NCI-H1092 treated with DMSO at 0.1 percent for 48 hours (cell line): ENCODE measurements at places on chromosomes 3 and 15.

- no peak for DNase-seq
These were observed 194.4 kb downstream of the MEIS2 start for GRCh38 chr15:36905908-36906307.

GRCh38 chr3:149004622-149005021 lies 13.3 kb downstream of the GYG1 start:
- peak; percentile 86 for DNase-seq

DNA sequence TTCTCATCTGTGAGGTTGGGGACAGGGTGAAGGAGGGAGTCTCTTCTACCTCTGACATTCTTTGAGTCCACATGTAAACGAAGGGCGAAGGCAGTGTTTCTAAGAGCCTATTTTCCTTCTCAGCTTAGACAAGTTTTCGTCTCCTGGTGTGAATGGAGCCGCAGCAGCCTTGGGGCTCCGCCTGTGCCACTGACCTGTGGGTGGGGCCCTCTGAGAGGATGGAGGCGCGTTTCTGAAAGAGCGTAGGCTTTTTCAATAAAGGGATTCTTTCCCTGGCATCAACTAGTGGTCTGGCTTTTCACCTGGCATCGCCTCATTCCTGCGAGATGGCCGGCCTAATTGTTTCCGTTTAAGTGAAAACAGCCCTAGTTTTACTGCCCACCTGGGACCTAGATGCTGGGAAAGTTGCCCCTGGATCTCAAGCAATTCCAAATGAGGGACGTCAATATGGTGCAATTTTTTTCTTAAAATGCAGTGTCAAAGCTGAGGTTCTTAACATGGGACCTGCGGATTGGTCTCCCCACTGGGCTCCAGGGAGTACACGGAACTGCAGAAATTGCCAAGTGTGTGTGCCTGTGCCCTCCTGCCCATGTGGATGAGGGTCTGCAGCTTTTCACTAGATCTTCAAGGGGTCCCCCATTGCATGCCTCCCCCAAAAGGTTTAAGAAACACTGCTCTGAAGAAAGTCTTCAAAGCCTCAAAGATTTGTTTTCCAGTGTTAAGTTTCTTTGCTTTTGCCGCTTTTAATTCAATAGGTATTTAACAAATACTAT lies 958 bp downstream of the GLDN start:
- DNase-seq: no peak

GRCh38 chr15:31484986-31485385 lies 158.4 kb downstream of the KLF13 start:
- no peak for DNase-seq

DNA sequence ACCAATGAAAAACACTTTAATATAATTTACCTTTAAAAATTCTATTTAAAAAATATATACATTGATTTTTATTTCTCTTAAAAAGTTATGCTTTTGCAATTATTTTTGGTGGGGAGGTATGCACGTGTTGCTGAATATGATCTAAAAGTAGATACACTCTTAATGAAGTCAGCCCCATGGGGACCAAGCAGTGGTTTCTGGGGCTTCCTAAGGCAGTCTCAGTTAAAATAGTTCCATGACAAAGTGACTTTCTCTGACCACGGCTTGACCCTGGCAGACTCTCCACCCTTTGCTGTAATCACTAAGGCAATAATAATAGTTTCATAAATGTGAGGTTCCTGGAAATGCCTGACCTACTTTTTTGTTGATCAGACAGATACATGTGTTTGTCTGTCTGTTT lies 50.4 kb downstream of the CCR4 start:
- DNase-seq: no peak

GRCh38 chr3:58628823-58629562 lies 37.6 kb downstream of the FAM3D start:
- DNase-seq: peak; percentile 33

- no peak for DNase-seq
These were observed at the start of gene ABI3BP for GRCh38 chr3:100993309-100993708. Gene ABI3BP, minus strand, starts transcription at chr3:100993421. Its CDS starts 37 bp downstream, at chr3:100993384.

GRCh38 chr15:68479870-68480269 lies 47.9 kb upstream of the ITGA11 start:
- DNase-seq: no peak

- DNase-seq: no peak
These were observed 45.1 kb upstream of the FGD5 start for GRCh38 chr3:14773691-14774128.

- no peak for DNase-seq
These were observed 94.2 kb upstream of the PSMD6 start for GRCh38 chr3:64117483-64117882.

DNA sequence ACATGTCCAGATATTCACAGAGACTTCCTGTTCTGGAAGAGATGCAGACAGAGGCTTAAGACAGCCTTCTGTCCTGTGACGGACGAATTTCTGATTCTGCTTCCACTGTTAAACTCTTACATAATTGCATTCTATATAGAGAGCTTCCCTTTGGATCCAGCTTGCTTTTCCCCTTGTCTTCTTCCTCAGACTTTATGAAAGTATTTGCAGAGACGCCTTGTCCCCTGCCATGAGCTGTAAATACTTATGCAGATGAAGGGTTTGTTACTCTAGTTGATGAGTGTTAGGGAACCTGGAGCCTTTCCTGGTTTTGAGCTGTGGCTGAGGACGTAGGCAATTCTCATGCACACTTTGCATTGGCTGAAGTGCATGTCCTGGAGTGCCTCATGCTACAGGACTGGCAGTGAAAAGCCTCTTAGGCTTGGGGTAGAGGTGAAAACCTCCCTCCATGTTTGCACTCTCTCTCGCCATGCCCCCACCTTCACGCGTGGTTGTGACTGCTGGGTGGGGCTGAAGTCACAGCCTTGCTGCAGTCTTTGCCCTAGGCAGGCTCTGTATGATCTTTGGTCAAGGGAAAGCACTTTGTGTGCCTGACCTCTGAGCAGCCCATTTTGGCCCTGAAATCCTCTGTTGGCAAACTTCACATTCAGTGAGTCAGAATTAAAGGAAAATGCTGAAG lies 286.6 kb downstream of the PTPRG start:
- DNase-seq: no peak

DNA sequence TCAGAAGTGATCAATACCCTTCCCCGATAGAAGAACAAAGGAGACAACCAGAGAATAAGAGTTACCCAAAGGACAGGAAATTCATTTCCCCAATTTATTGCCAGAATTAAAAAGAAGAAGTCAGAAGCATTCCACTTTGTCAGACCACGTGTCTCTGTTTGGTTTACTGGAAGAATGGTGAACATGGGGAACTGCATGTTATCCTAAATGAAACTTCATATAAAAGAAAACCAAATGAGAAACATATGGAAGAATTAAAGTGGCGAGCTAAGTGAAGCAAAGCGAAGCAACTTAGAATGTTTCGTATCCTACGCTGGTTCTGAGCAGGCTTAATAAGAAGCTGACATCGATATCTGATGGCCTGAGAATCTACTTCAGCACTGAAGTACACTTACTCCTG lies 190.7 kb downstream of the MAGI1 start:
- DNase-seq: no peak

GRCh38 chr15:74502301-74502700 lies 38.7 kb upstream of the ARID3B start:
- DNase-seq: no peak

GRCh38 chr3:115141033-115141757 lies 5.9 kb downstream of the ZBTB20 start:
- DNase-seq: no peak

- DNase-seq: no peak
These were observed 50.2 kb upstream of the ABHD10 start for GRCh38 chr3:111928613-111929012.

DNA sequence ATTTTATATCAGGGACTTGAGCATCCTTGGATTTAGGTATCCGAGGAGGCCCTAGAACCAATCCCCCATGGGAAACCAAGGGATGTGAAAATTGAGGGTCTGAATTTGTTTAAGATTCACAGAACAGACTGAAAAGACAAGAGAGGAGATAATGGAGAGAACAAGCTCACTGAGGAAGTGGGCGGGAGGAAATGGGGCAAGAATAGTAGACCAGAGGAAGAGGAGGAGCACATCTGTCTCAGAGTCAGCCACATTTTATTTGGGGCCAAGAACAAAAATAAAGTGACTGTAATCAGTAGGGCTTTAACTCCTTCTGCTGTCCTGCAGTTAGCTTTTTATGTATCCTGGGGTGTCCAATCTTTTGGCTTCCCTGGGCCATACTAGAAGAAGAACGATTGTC lies 63.8 kb downstream of the BLM start:
- no peak for DNase-seq

DNA sequence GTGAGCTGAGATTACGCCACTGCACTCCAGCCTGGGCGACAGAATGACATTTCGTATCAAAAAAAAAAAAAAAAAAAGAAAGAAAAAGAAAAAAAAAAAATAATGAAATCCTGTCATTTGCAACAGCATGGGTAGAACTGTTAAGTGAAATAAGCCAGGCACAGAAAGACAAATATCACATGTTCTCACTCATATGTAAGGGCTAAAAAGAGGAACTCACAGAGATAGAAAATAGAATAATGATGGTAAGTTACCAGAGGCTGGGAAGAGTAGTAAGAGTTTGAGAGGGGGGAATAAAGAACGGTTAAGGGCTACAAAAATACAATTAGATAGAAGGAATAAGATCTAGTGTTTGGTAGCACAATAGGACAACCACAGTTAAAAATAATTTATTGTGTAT lies 19.7 kb downstream of the DENND6A start:
- DNase-seq: no peak

DNA sequence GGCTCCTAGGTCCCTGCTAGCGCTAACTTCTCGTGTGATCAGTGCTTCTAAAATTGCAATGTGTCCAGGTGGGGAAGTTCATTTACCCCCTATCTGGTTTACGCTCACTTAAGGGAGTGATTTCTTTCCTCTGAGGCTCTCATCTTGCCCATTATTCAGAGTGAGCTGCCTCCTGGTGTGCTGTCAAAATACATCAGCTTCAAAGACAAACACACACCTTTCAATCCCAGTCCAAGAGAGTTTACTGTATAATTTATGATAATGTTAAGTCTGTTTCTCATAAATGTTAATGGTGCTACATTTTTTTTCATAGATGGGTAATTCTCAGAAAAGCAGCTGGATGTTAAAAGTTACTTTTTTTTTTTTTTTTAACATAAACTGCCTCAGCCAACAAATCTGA lies 112.3 kb downstream of the RORA start:
- peak; percentile 40 for DNase-seq

DNA sequence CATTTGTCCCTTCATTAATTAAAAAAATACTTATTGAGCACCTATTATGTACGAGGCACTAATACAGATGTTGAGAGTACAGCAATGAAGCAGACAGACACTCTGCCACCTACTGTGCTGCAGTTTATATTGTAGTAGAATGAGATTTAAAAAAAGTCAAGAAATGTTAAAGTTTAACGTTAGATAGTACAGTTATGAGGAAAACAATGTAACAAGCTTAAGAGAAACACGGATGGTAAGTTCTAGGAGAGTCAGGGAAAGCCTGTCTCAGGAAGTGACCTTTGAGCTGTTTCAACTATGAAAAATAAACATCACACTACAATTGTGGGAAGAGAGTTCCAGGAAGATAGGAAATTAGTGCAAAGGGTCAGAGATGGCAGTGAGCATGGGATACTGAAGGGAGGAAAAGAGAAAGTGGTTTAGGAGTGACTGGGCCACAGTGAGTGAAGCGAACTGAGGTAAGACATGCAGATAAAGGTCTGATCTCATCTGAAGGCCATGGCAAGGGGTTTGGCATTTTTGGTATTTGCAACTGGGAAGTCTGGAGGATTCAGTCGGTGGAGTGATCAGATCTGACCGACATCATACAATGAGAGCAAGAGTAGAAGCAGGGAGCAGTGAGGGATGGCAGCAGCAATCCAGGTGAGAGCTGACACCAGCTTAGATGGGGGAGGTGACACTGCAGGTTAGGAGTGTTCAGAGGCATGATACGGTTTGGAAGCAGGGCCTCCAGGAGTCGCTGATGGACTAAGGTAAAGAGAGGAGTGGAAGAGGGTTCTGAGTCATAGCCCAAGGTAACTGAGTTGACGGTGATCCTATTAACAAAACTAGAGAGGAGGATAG lies 28.5 kb downstream of the PLSCR4 start:
- DNase-seq: no peak

- no peak for DNase-seq
These were observed 31.9 kb upstream of the RPP14 start for GRCh38 chr3:58274027-58274614.

DNA sequence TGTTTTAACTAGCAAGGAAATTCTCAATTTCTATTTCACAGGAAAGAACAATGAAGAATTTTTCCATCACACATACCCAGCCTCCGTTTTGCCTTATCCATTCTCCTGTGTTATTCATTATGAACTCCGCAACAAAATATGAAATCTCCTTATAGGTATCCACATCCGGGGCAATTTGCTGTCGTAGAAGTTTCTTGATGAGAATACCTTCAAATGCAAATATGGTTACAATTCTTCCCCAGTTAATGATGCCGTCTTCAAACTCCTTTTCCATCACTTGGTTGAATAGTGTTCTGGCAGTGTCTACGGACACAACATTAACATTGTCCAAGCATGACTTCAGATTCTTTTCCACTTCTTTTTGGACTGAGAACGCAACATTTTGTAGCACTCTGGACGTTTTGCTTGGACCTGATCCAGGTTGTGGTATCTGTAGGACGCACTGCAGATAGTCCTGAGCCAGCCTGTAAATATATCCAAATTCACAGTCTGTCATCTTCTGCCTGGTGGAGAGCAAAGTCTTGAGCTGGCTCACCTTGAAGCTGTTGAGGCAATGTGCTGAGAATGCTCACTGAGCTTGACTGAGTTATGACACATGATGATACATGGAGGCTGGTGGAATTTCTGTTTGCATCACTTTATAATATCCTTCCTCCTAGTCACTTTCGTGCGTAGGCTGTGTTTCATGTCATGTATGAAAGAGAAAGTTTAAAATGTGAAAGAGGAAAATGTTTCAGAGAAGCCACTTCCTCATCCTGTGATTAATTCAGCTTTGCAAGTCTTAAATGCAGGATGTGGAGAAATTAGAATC lies at the start of gene BCL2A1:
Gene BCL2A1 (minus strand): TSS at position 573 of the 811 bp plus-strand sequence. CDS start 77 bp downstream, at position 496.
- no peak for DNase-seq

GRCh38 chr3:116034794-116035193 lies 410.5 kb downstream of the LSAMP start:
- peak; percentile 71 for DNase-seq

DNA sequence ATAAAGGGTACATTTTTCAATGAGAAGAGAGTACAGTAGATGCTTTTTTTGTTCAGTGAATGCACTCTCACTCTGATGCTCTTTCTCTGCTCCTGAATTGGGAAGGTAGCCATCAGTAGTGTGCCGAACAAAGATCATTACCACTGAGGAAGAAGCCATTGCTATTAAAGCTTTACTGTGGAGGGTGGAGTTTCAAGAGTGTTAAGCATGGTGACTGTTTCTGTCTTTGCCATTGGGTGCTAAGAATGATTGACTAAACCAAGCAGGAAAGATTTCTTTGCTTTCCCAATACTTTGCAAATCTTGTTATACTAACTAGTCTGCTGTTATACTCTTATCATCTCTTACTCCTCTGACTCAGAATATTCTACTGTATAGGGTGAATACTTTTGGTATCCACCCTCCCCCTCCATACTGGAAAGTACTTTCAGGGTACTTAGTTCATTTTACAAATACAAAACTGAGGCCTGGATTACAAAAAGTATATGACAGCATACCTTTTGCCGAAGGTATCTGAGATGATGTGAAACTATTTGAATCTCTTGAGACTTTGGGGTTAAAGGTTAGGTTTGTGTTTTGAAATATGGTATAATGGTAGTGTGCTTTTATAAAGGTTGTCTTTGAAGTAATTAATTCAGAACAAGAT lies 1.7 kb downstream of the RAB11A start:
- no peak for DNase-seq

GRCh38 chr15:50676799-50677483 lies 9.7 kb downstream of the TRPM7 start:
- DNase-seq: no peak

- DNase-seq: no peak
These were observed 87.6 kb upstream of the ACKR4 start for GRCh38 chr3:132509506-132509905.

- DNase-seq: no peak
These were observed 9.8 kb downstream of the RAB27A start for GRCh38 chr15:55279746-55280351.
